M059J (cell line): ENCODE measurements at places on chromosomes 3 and 15. TPM values are rescaled to one million over a fixed set of nuclear protein-coding genes. Genes with fewer than 3 reads are reported as not detected.

The NR1I2 gene
- not detected in 2 replicates for total RNA-seq

The TOP2B gene
- 35.5 and 55.1 TPM in 2 replicates for total RNA-seq

The ANKRD63 gene
- not detected in 2 replicates for total RNA-seq

The CAPN3 gene
- total RNA-seq, result 0.34 TPM in 1 of 2 replicates, not detected in the other

The SLC9A9 gene
- total RNA-seq, result 0.10 TPM in 1 of 2 replicates, not detected in the other

The WDR5B gene
- total RNA-seq, result 4.6 and 5.5 TPM in 2 replicates
